ENCODE measurements at places on chromosomes 12 and 14. TPM values are rescaled to one million over a fixed set of nuclear protein-coding genes. Genes with fewer than 3 reads are reported as not detected.

- H3K4me1 ChIP-seq, result peaks cover 28% of the 10 kb centered on the region
- H3K27me3 ChIP-seq, result no peaks in the 10 kb centered on the region
- DNase-seq, result no peak
These were observed 10.0 kb upstream of the DDX47 start for GRCh38 chr12:12803186-12803585.

GRCh38 chr12:121448771-121449315 is 48.9 kb downstream of the RNF34 start:
- peak overlapping the region; percentile 26 for H3K27ac ChIP-seq
- no peaks in the 10 kb centered on the region for H3K27me3 ChIP-seq
- peak overlapping the region; percentile 42 for H3K4me3 ChIP-seq
- no peak for DNase-seq
- no peaks in the 10 kb centered on the region for H3K36me3 ChIP-seq

PIWIL1 gene
- not detected for polyA plus RNA-seq

GRCh38 chr12:131138638-131139362 is 185.1 kb downstream of the ADGRD1 start:
- no peaks in the 10 kb centered on the region for H3K36me3 ChIP-seq
- DNase-seq, result no peak
- peaks cover 8% of the 10 kb centered on the region for H3K4me1 ChIP-seq
- H3K4me3 ChIP-seq, result no peak overlapping the region

HSPB8 gene
- polyA plus RNA-seq, result not detected

GRCh38 chr12:62006076-62006732 is 254.0 kb upstream of the USP15 start:
- no peaks in the 10 kb centered on the region for H3K27me3 ChIP-seq
- DNase-seq, result peak; percentile 4
- H3K27ac ChIP-seq, result no peak overlapping the region
- H3K4me3 ChIP-seq, result no peak overlapping the region

GRCh38 chr12:2998789-2999264 is 39.6 kb downstream of the TEAD4 start:
- no peaks in the 10 kb centered on the region for H3K27me3 ChIP-seq
- H3K4me3 ChIP-seq, result no peak overlapping the region

MFAP5 gene
- polyA plus RNA-seq, result not detected

CLEC4A gene
- polyA plus RNA-seq, result 27.3 TPM

GALNT8 gene
- polyA plus RNA-seq, result not detected

GRCh38 chr12:13105781-13106180 is 2.3 kb upstream of the GSG1 start:
- H3K36me3 ChIP-seq, result no peaks in the 10 kb centered on the region
- no peak overlapping the region for H3K27ac ChIP-seq
- DNase-seq, result no peak
- no peaks in the 10 kb centered on the region for H3K27me3 ChIP-seq
- H3K4me1 ChIP-seq, result peaks cover 28% of the 10 kb centered on the region

- peaks cover 14% of the 10 kb centered on the region for H3K27me3 ChIP-seq
- no peaks in the 10 kb centered on the region for H3K4me1 ChIP-seq
- H3K27ac ChIP-seq, result no peak overlapping the region
These were observed 163.9 kb upstream of the VASH1 start for GRCh38 chr14:76597387-76597786.

GRCh38 chr12:18470251-18470650 is 208.9 kb downstream of the PIK3C2G start:
- no peaks in the 10 kb centered on the region for H3K27me3 ChIP-seq
- no peak for DNase-seq
- no peaks in the 10 kb centered on the region for H3K4me1 ChIP-seq
- H3K36me3 ChIP-seq, result no peaks in the 10 kb centered on the region

GRCh38 chr12:94126067-94126466 is 22.3 kb upstream of the PLXNC1 start:
- H3K36me3 ChIP-seq, result no peaks in the 10 kb centered on the region
- no peaks in the 10 kb centered on the region for H3K27me3 ChIP-seq
- H3K4me3 ChIP-seq, result peak overlapping the region; percentile 18
- DNase-seq, result no peak
- peak overlapping the region; percentile 2 for H3K27ac ChIP-seq

- H3K36me3 ChIP-seq, result no peaks in the 10 kb centered on the region
- H3K27me3 ChIP-seq, result no peaks in the 10 kb centered on the region
- H3K4me3 ChIP-seq, result no peak overlapping the region
These were observed 6.5 kb upstream of the CDK2AP1 start for GRCh38 chr12:123278101-123278627.

NR1H4 gene
- polyA plus RNA-seq, result not detected

GRCh38 chr14:105142651-105143450 is 25.7 kb downstream of the JAG2 start:
- no peaks in the 10 kb centered on the region for H3K4me1 ChIP-seq
- H3K36me3 ChIP-seq, result no peaks in the 10 kb centered on the region
- H3K27ac ChIP-seq, result no peak overlapping the region
- H3K4me3 ChIP-seq, result no peak overlapping the region

- peaks cover 39% of the 10 kb centered on the region for H3K27me3 ChIP-seq
- DNase-seq, result no peak
- H3K4me3 ChIP-seq, result no peak within 1 kb of the TSS
These were observed at the start of gene FZD10 for GRCh38 chr12:130162267-130162666. TSS of gene FZD10 (plus strand) at chr12:130162464. CDS start at chr12:130162943, 479 bp downstream.

DNA sequence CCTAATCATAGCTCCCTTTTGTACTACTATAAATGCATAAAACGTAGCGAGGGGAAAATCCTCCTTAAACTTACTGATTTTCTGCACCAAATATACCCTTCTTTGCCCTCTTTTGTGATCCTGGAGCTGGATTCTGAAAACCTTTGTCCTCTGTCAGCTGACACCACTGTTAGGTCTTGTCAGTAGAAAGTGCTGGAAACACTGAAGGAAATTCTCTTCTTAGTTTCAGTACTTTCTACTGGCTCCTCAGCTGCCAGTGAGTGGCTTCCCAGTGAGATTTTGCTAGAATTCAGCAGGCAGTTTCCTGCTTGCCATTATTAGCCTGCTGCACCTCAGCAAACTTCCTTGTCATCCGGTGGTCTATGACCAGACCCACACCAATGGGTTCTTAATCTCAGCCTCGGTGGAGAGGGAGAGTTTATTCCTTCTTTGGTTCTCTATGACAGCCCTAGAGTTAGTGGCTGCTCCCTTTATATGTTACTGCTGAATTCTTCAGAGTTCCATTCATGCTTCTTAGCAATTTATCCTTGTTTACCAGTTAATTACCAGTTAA is 476.2 kb downstream of the FSCB start:
- H3K27me3 ChIP-seq, result no peaks in the 10 kb centered on the region
- no peak overlapping the region for H3K4me3 ChIP-seq
- DNase-seq, result no peak
- H3K27ac ChIP-seq, result no peak overlapping the region
- no peaks in the 10 kb centered on the region for H3K36me3 ChIP-seq
- H3K4me1 ChIP-seq, result no peaks in the 10 kb centered on the region

GRCh38 chr12:113016796-113017195 is 38.5 kb downstream of the OAS2 start:
- no peaks in the 10 kb centered on the region for H3K27me3 ChIP-seq
- no peak overlapping the region for H3K4me3 ChIP-seq
- H3K36me3 ChIP-seq, result peaks cover 1% of the 10 kb centered on the region
- no peak for DNase-seq

MANSC4 gene
- polyA plus RNA-seq, result not detected

ZNF740 gene
- 4.6 TPM for polyA plus RNA-seq

- no peak overlapping the region for H3K4me3 ChIP-seq
- no peaks in the 10 kb centered on the region for H3K36me3 ChIP-seq
- H3K27me3 ChIP-seq, result peaks cover 8% of the 10 kb centered on the region
These were observed 23.6 kb downstream of the PYGL start for GRCh38 chr14:50920482-50921230.

DNA sequence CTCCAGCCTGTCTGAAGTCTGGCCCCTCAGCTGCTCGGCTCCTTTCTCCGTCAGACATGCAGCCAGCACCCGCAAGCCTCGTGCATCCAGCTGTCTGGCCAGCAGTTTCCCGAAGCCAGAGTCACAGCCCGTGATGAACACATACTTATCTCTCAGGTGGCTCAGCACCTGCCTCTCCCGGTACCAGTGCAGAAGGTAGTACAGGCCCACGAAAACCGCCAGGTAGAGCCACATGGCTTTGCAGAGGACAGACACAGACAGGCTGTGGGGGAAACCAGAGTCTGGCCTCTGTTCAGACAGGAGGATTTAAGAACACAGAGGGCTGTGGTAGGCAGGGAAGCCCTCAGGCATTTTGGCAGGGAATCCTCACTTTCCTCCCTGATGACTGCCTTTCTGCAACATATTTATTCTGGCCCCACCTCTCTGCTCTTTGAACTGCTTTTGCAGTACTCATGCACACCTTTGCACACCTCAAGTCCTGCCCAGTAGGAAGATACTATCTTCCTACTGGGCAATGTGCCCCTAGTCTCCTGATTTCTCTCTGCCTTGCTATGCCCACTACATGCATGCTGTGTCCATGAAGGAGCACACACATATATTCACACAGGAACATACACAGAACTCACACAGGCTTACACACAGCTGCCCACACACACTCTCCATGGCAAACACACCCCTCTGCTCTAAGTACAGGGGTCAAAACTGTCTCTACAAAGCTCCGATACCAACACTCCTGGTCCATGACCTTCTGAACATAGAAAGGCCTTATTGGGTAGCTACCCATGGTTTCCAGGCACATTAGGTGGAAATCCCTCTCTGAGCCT is at the start of gene RDH16:
RDH16 (minus strand) TSS at position 380 of the 824 bp plus-strand sequence; CDS start at position 234, 146 bp downstream.
- H3K27ac ChIP-seq, result no peak within 1 kb of the TSS
- peaks cover 41% of the 10 kb centered on the region for H3K27me3 ChIP-seq
- H3K4me1 ChIP-seq, result no peaks in the 10 kb centered on the region
- H3K36me3 ChIP-seq, result peaks cover 7% of the 10 kb centered on the region
- no peak within 1 kb of the TSS for H3K4me3 ChIP-seq

GRCh38 chr14:43937001-43937400 is 570.1 kb downstream of the FSCB start:
- no peak overlapping the region for H3K27ac ChIP-seq
- no peak for DNase-seq
- no peaks in the 10 kb centered on the region for H3K36me3 ChIP-seq
- no peaks in the 10 kb centered on the region for H3K4me1 ChIP-seq

DNA sequence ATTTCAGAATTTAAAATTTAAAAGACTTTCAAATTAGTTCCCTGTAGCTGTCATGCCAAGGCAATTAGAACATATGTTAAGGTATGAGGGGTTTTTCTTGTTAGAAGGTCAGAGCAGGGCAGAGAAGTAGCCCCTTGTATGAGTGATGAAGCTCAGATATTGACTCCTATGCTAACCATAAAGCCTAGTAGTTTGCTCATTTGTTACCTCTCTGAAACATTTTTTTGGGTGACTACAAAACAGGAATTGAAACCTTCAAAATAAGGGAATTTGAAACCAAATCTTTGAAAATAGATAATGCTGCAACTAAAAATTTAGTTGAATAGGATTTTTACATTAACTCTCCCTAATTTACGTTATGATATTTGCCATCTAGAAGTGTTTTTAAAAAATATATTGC is 333.5 kb downstream of the NAV3 start:
- no peak overlapping the region for H3K4me3 ChIP-seq
- H3K36me3 ChIP-seq, result no peaks in the 10 kb centered on the region
- peaks cover 3% of the 10 kb centered on the region for H3K27me3 ChIP-seq
- no peak overlapping the region for H3K27ac ChIP-seq
- DNase-seq, result no peak

TAS2R7 gene
- polyA plus RNA-seq, result not detected

- no peak for DNase-seq
- H3K4me3 ChIP-seq, result no peak overlapping the region
- no peaks in the 10 kb centered on the region for H3K27me3 ChIP-seq
- peaks cover 6% of the 10 kb centered on the region for H3K4me1 ChIP-seq
These were observed 78.7 kb upstream of the HIF1A start for GRCh38 chr14:61616524-61617185.

OR10AD1 gene
- polyA plus RNA-seq, result not detected

PIANP gene
- not detected for polyA plus RNA-seq

DNA sequence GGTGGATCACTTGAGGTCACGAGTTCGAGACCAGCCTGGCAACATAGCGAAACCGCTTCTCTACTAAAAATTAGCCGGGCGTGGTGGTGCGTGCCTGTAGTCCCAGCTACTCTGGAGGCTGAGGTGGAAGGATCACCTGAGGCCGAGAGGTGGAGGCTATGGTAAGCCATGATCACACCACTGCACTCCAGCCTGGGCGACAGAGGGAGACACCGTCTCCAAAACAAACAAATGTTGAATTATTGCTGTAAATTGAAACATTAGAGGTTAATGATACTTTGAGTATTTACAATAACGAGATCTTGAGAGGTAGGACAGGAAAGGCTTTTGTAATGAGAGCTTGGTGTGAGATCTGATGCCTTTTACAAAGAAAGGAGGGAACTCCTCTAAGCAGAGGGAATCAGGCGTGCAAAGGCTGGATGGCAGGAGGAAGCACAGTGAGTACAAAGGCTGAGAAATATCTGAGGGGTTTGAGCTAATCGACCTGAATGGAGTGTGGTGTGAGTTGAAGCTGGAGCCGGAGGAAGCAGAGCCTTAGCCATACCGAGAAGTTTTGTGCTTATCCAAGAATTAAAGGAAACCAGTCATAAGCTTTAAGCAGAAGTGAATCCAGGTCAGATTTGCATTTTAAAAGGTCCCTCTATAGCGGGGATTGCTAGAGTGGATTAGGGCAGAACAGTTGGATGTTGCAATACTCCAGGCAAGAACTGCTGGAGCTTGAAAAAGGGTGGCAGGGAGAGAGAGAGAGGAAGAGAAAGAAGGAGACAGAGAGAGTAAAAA is 1.1 kb downstream of the RHNO1 start:
- H3K4me3 ChIP-seq, result peak overlapping the region; percentile 91
- DNase-seq, result peak; percentile 53
- peak overlapping the region; percentile 96 for H3K27ac ChIP-seq
- no peaks in the 10 kb centered on the region for H3K36me3 ChIP-seq

- peaks cover 13% of the 10 kb centered on the region for H3K4me1 ChIP-seq
- DNase-seq, result peak; percentile 11
- no peak overlapping the region for H3K4me3 ChIP-seq
- H3K27ac ChIP-seq, result peak overlapping the region; percentile 76
- no peaks in the 10 kb centered on the region for H3K36me3 ChIP-seq
These were observed 13.7 kb upstream of the TMEM106C start for GRCh38 chr12:47949441-47950341.

SDR9C7 gene
- not detected for polyA plus RNA-seq

KRT78 gene
- not detected for polyA plus RNA-seq

PTGDR gene
- 0.19 TPM for polyA plus RNA-seq

GRCh38 chr14:81889529-81889928 is 355.9 kb upstream of the SEL1L start:
- H3K4me3 ChIP-seq, result no peak overlapping the region
- no peaks in the 10 kb centered on the region for H3K27me3 ChIP-seq
- no peaks in the 10 kb centered on the region for H3K36me3 ChIP-seq
- DNase-seq, result no peak

HCAR2 gene
- polyA plus RNA-seq, result not detected

All from naive B cell (primary cell).